Keratinocyte (primary cell): ENCODE measurements at places on chromosomes 11 and 22.

GRCh38 chr22:35318346-35319215 is 18.9 kb downstream of the TOM1 start:
- peaks cover 20% of the 10 kb centered on the region for H3K36me3 ChIP-seq
- no peak overlapping the region for H3K4me3 ChIP-seq
- H3K27ac ChIP-seq = no peak overlapping the region
- no peaks in the 10 kb centered on the region for H3K27me3 ChIP-seq

- H3K27ac ChIP-seq = no peak overlapping the region
- H3K4me1 ChIP-seq = peaks cover 4% of the 10 kb centered on the region
- no peak overlapping the region for H3K4me3 ChIP-seq
- H3K27me3 ChIP-seq = no peaks in the 10 kb centered on the region
- DNase-seq = no peak
- H3K36me3 ChIP-seq = no peaks in the 10 kb centered on the region
Measured at GRCh38 chr22:47091921-47092700, 329.7 kb downstream of the TBC1D22A start.

DNA sequence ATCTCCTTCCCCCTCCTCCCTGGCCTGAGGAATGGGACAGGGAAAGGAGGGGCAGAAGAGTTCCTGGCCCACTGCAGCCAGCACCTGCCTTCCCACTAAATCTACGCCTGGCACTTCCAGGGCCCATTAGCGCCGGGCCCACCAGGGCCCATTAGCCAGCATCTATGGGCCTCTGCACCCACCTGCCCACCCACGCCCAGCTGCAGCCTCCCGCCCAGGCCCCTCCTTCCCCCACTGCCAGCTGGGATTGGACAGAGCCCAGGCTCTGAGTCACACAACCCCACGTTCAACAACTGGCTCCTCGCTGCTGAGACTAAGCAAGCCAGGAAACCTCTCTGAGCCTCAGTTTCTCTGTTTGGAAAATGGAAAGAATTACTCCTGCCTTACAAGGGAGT is 48.7 kb downstream of the CYTH4 start:
- H3K4me1 ChIP-seq = peaks cover 52% of the 10 kb centered on the region
- no peaks in the 10 kb centered on the region for H3K36me3 ChIP-seq
- peaks cover 23% of the 10 kb centered on the region for H3K27me3 ChIP-seq
- H3K27ac ChIP-seq = no peak overlapping the region

- H3K4me3 ChIP-seq = no peak overlapping the region
- no peak for DNase-seq
- H3K4me1 ChIP-seq = no peaks in the 10 kb centered on the region
- H3K36me3 ChIP-seq = no peaks in the 10 kb centered on the region
- H3K27ac ChIP-seq = no peak overlapping the region
- H3K27me3 ChIP-seq = no peaks in the 10 kb centered on the region
Measured at GRCh38 chr11:131537748-131538147, 167.3 kb downstream of the NTM start.

DNA sequence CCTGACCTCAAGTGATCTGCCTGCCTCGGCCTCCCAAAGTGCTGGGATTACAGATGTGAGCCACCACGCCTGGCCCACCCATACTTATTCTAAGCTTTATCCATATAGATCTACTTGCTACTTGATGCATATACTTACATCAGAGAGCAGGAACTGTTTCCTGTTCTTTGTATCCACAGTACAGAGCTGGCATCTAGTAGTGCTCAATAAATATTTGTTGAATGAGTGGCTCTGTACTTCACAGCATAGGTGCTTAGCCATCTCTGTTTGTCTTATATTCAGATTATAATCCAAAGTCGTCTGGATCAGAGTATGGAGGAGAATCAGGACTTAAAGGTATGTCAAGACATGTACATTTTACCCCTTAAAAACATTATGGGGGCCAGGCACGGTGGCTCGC is 38.6 kb upstream of the DLAT start:
- no peak overlapping the region for H3K4me3 ChIP-seq
- no peaks in the 10 kb centered on the region for H3K27me3 ChIP-seq
- no peak for DNase-seq
- no peak overlapping the region for H3K27ac ChIP-seq
- H3K36me3 ChIP-seq = peaks cover 8% of the 10 kb centered on the region

GRCh38 chr11:73201888-73202780 is 15.9 kb upstream of the P2RY2 start:
- no peaks in the 10 kb centered on the region for H3K27me3 ChIP-seq
- H3K4me1 ChIP-seq = peaks cover 24% of the 10 kb centered on the region
- DNase-seq = no peak
- H3K4me3 ChIP-seq = no peak overlapping the region
- H3K36me3 ChIP-seq = no peaks in the 10 kb centered on the region
- no peak overlapping the region for H3K27ac ChIP-seq

DNA sequence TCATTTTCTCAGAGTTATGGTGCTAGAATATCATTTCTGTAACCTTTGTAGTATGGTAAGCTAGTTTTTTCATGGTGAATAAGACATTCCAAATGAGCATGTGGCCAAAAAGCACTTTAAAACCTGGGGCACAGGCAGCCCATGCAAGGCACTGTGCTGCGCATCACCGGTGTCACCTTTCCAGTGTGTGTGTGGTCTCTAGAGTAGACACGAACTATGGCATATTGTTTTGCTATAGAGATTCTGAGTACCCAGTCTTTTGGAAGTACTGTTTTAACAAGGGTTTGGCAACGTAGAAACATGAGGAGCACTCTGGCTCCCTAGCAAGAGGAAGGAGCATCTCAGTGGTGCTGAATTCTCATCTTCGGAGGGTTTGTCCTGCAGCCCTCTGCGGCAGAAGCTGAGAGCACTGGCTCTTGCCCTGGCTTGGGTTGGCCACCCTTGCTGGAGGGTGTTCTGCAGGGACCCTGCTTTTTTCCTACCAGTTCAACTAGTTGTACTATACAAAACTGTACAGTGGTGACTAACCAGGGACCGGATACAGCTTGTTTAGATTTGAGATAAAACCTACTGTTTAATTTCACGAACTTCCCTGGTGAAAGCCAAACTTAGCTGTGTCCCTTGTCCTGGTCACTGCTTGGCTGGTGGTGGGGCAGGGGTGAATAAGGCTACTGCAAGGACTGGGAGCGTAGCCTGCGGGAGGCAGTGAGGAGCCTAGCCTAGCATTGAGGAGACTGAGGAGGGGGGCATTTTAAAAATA is 135.7 kb downstream of the ATXN10 start:
- H3K27me3 ChIP-seq = no peaks in the 10 kb centered on the region
- H3K27ac ChIP-seq = no peak overlapping the region
- H3K4me1 ChIP-seq = peaks cover 25% of the 10 kb centered on the region
- peaks cover 21% of the 10 kb centered on the region for H3K36me3 ChIP-seq
- no peak for DNase-seq

GRCh38 chr22:27655582-27656185 is 145.9 kb downstream of the MN1 start:
- no peak for DNase-seq
- H3K4me1 ChIP-seq = no peaks in the 10 kb centered on the region
- H3K4me3 ChIP-seq = no peak overlapping the region
- no peaks in the 10 kb centered on the region for H3K36me3 ChIP-seq
- no peak overlapping the region for H3K27ac ChIP-seq
- H3K27me3 ChIP-seq = peaks cover 5% of the 10 kb centered on the region

GRCh38 chr11:125423247-125423849 is 72.7 kb downstream of the FEZ1 start:
- no peak overlapping the region for H3K27ac ChIP-seq
- H3K4me3 ChIP-seq = no peak overlapping the region

DNA sequence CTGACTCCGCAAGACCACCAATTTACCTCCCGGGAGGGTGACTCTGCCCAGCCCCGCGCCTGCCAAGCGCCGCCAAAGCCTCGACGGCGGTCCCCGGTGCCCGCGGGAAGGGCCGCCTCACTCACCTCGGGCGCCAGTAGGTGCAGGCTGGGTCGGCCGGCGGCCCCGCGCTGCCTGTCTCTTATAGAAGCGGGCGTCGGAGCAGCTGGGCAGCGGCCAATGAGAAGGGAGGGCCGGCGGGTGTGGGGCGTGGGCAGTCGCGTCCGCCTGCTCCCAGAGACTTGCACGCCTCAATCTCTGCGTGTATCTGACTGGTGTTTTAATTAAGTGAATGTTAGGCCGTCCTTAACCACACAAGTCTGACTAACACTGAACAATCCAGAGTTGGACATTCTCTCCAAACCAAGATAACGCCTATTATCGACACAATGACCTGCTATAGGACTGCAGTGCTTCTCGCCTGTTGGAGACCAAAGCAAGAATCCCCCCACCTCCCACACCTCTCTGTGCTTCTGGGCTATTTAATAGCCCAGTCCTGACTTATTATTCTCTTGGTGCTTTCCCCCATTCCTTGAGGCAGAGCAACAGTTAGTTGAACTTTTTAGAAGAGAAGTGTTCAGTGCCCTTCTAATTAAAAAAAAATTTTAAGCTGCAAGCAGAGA is at the start of gene TPH1:
TSS of gene TPH1 (minus strand) at position 154 of the 662 bp plus-strand sequence. CDS start 5,507 bp downstream, outside the sequence.
- DNase-seq = no peak
- H3K27ac ChIP-seq = no peak within 1 kb of the TSS
- no peaks in the 10 kb centered on the region for H3K4me1 ChIP-seq
- H3K4me3 ChIP-seq = no peak within 1 kb of the TSS
